ENCODE measurements at places on chromosomes 2 and 18.
A peak's percentile ranks its signal among the peaks of the same experiment; 100 is the strongest.

- DNase-seq, result peak; percentile 7
Measured at GRCh38 chr2:62014102-62014501, 108.6 kb downstream of the COMMD1 start.

DNA sequence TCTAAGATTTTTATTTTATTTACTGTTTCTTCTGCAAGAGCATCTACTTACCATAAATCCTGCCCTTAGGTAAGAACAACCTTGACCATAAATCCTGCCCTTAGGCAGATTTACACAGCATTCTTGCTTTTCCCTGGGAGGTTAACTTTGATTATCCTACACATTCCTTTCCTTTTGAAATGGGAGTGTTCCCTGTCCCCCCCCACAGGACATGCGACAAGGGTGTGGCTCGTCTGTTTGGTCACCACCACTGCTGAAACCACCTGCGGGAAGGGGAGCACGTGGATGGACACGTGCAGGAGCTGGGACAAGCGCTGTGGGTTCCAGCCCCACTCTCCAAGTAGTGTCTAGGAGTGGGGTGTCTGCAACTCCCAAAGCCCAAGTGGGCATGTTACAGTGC lies 239.3 kb upstream of the SP5 start:
- no peak for DNase-seq

- peak; percentile 88 for DNase-seq
Measured at GRCh38 chr2:182655750-182656149, 60.3 kb upstream of the DNAJC10 start.

- DNase-seq, result no peak
Measured at GRCh38 chr2:51301381-51301780, 269.4 kb upstream of the NRXN1 start.

- DNase-seq, result no peak
Measured at GRCh38 chr18:38654946-38655345, 1089.3 kb upstream of the CELF4 start.

GRCh38 chr2:205496370-205496769 lies 185.9 kb upstream of the NRP2 start:
- no peak for DNase-seq

DNA sequence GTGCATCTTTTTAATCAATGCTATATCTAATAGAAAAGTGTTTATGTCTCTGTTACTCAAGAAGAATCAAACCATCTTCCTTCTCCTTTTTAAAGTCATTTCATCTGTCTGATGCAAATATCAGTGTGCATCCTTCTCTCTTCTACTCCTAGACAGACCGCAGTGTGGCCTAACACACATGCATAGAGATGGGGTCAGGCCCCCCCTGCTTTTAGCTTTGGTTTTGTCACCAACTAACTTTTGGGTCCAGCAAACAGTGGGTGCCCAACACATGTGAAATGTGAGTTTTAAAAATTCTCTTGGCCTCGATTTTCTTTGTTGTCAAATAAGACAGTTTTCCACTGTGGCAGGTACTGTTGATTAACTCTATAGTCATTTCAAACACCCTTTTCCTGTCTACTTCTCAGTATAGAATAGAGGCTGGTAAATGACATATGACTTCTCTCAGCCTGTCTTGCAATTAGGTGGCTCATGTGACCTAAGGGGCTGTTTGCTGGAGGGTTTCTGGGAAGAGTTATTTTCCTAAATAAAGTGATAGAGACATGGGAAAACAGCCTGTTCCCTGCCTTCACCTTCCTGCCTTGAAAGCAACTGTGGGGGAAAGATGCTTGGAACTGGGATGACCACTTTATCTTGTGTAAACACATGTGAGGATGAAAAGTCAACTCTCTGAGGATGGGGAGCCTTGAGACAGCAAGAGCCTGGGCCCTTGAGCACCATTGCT lies 65.7 kb upstream of the DARS1 start:
- DNase-seq, result no peak

DNA sequence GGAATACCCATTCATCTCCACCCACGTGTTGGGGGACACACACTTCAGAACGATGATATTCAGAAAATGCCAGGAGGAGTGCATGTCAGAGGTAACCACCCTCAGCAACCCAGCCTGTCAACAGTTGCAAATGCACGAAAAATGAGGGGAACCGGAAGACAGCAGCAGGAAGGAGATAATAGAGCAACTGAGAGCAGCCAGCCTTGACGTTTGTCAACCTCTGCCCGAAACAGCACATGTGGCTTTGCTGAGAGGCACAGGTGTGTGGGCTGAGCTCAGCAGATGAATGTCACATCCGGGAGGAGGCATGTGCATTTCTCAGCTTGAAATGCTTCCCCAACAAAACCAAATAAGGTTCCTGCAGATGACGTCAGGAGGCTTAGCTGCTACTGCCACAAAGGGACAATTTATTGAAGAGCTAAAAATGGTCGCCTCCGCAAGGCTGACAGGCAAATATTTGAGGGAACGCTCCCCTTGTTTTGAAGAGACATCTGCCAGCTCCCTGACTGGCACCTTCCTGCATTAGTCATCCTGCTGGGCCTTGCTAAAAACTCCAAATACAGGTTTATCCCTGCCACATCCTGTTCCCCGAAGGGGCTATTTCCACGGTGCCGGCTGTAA lies 419.0 kb downstream of the NBAS start:
- DNase-seq, result no peak

DNA sequence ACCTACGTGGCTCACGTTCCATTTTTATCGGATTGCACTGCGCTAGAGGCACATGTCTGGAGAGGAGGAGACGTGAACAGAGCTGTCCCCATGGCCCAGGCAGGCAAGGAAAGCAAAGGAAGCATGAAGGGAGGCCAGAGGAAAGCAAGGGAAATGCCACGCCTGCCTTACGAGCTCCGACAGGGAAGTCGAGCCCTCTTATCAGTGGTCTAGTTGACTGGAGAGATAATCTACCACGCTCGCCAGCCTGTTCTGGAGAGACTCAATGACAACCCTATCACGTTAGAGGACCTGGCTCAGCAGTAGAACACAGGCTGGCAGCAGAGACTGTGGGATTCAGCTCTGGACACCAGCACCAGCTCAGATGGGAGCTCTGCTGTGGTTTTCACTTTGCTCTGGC lies 202.6 kb upstream of the ID2 start:
- DNase-seq, result peak; percentile 92

GRCh38 chr18:45430041-45430440 lies 185.2 kb upstream of the SLC14A2 start:
- DNase-seq, result no peak

All from SK-N-DZ (cell line).